ENCODE measurements at places on chromosomes 11 and 22.

DNA sequence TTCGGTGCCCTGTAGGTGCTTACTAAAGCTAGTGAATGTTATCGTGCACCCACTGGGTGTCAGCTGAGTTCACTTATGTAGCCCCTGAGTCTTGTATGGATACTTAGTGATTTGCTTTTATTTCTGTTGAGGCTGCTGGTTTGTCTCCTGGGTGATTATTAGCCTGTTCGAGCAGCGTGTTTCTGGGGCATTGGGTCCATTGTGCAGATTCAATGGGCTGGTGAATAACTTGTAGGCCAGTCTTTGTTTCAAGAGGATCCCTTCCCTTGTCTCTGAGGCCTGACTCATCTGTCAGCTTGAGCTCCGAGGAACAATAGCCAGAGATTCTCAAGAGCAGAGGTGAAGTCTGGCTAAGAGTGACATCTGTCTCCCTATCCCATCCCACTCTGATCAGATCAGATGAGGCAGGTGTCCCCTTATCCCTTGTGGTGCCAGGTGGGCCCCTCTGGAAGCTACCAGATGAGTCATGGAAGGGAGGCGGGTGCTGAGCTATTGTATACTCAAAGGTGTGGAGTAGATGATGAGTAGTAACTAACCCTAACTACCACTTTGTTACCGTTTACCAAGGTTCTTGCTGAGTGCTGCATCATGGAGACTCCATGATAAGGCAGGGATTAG, 3.7 kb downstream of the MIAT start:
- DNase-seq: no peak

DNA sequence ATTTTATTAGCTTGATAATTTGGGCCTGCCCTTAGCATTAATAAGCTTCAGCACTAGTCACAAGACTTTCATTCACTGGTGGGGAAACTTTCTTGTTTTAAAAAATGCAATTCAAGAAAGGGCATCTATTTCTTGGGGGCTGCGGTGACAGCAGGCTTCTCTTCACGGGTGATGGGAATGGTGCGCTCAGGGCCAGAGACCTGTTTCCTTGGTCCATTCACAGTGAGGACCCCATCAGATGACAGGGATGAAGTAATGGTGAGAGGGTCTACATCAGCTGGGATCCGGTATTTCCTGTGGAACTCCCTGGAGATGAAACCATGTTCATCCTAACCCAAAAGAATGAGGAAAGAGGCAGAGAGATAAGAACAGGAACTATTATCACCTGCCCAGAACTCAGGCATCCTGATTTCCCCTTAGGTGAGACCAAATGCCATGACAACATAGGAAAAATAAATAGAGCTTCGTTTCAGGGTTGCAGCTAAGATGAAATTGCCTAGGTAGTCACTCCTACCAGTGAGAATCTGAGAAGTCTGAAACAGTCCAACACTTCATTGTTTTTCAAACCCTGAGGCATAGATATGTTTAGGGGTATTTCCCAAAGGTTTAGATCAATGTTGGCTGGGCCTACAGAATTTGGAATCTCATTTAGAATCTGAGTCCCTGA, 2.8 kb downstream of the CRYAB start:
- DNase-seq: no peak

GRCh38 chr11:3153291-3153861, 11.7 kb downstream of the OSBPL5 start:
- no peak for DNase-seq

DNA sequence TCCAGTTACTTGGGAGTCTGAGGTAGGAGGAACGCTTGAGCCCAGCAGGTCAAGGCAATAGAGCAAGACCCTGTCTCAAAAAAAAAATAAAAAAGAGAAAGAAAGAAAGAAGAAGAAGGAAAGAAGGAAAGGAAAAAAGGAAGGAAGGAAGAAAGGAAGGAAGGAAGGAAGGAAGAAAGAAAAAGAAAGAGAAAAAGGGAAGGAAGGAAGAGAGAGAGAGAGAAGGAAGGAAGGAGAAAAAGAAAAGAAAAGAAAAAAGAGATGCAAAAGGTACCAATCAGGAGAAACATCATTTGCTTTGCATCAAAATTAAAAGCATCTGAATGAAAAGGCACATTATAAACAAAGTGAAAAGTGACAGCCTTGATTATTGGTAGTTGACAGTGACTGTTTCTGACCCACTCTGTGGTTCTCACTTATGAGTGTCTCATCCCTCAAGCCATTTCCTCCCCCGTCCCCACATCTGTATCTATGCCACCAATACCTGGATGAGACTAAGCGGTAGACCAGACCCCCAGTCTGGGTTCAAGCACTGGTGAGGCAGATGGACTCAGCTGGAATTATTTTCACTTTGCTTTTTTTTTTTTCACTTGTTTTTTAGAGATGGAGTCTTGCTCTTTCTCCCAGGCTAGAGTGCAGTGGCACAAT, 33.0 kb upstream of the XBP1 start:
- DNase-seq: no peak
